ENCODE measurements at places on chromosomes 7 and 10.

DNA sequence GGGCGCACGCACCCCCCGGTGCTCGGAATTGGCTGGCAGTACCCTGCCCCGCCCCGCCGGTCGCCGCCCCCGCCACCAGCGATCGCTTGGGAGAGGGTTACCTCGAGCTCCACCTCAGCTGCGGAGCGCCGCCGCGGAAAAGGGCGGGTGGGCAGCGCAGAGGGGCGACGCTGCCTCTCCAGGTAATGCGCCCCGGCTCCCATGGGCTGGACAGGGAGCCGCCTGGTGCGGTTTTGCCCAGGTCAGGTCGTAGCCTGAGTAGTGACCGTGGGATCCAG, 1.3 kb downstream of the PFKFB3 start:
- peak; percentile 32 for DNase-seq

GRCh38 chr7:149773446-149774236, at the start of gene ZNF467:
ZNF467 (minus strand) TSS chr7:149773588; CDS start chr7:149771032, 2,556 bp downstream.
- no peak for DNase-seq

DNA sequence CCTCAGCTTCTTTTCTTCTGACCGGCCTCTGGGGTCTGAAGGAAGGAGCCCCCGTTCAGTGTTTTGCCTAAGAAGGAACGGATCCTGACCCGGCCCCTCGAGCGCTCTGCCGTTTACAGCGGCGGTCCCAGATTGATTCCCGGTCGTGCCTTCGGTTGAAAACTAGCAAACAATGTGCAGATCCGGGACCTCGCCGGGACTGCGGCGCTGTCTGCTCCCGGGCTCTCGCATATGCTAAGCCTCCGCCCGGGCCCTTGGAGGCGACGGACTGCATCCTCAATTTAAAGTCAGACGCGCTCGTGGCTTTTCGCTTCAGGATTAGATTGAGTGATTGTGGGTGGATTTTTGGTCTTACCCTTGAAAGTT, 559 bp downstream of the DBF4 start:
- DNase-seq, result peak; percentile 14

GRCh38 chr7:28685242-28685643, 272.9 kb downstream of the TRIL start:
- DNase-seq, result no peak

- DNase-seq, result no peak
These were observed 2.2 kb downstream of the HOXA5 start for GRCh38 chr7:27141137-27141922.

DNA sequence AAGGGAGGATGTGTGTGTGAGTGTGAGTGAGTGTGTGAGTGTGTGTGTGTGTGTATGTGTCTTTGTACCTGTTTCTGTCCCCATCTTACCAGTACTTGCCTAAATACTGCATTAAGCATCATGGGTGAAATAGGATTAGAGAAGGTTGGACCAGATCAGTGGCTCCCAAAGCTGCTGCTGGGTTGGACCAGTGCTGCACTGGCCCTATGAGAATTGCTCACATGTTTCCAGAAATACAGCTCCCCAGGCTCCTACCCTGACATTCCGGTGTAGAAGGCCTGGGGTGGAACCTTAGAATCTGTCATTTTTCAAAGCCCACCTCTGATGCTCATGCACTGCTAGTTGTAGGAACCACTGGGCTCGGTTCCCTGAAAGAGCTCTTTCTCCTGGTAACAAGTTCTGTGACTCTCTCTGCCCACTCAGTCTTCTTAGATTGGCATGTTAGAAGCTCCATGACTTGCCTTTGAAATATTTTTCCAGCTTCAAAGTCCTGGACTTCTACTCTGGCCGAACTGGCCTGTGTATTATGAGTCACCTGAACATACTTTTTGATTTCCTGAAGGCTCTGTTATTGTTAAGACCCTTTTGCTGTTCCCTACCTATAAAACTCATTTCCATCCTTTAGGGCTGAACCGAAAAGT, 224.7 kb downstream of the CUX1 start:
- no peak for DNase-seq

DNA sequence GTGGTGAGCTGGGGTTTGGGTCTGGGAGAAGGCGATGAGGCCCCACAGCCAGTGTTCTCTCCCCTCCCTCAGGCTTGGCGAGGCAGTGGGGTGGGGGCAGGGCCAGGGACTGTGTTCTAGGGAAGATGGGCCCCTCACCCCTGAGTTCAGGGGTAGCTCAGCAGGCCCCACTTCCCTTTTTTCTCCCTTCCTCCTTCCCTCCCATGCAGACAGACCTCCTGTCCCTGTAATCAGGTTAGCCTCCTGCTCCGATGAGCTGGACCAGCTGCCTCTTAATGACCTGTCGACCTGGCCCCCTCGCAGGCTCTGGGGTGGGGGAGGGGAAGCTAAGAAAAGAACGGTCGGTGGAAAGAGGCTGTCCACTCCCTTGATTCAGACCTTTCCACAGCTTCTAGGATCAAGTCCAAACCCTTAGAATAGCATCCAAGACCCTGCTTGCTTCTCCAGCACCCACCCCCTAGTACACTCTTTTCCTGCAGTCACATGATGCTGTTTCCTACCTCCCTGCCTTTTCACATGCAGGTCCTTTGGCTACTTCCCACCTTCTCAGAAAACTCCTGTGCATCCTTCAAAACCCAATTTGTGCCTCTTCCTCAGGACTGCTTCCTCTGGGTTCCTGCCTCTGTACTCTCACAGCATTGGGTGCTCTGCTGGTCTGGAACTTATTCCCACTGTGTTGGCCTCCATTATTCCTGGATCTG, 64.1 kb downstream of the ZMIZ1 start:
- no peak for DNase-seq

- DNase-seq, result no peak
These were observed 41.0 kb downstream of the UBE2H start for GRCh38 chr7:129911790-129912189.

DNA sequence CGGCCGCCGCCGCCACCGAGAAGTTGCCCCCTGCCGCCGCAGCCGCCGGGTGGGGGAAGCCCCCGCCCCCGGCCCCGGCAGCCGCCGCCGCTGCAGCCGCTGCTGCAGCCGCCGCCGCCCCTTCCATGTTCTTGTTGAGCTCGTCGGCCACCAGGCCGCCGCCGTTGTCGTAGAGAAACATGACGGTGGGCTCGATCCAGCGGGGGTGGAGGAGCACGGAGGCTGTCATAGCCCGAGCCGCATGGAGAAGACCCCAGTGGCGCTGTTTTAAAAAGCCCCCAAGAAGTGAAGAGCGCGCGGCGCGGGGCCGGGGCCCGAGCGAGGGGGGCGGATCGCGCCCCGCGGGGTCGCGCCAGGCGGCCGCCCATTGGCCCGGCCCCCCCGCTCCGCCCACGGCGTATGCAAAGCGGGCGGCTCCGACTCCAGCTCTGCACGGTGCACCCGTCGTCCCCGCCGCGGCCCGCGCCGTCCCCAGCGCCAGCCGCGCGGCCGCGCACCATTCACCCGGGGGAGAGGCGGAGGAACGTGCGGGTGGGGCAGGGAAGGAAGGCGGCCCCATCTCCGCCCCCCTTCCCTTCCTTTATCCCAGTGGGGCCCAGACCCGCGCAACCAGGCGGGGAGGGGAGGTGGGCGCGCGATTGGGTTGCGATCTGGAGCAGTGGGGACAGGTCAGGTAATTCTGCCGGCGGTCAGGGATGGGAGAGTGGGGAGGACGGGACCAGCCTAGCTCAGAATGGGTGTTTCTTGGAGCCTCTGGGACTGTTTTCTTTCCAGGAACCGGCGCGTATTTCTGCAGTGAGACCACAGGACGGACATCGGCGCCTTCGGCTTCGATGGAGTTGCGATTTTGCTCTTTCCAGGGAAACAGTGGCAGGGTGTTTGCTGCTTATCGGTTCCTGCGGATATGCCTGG, at the start of gene HOXA13:
HOXA13 (minus strand) TSS at position 243 of the 912 bp plus-strand sequence; CDS start at position 229, 14 bp downstream.
- no peak for DNase-seq

All from stimulated activated CD8-positive, alpha-beta memory T cell treated with anti-CD3 and anti-CD28 coated beads, Interleukin-12 subunit alpha, Interleukin-12 subunit beta, amount 100 ng/mL, for 1 hour (primary cell).